ENCODE measurements at places on chromosomes 2 and 18. TPM values are rescaled to one million over a fixed set of nuclear protein-coding genes. Genes with fewer than 3 reads are reported as not detected.

Gene MYO3B
- total RNA-seq = not detected

Gene SLC30A3
- total RNA-seq = 3.4 TPM

Gene CPO
- 0.05 TPM for total RNA-seq

Gene OXER1
- total RNA-seq = not detected

All from A549 treated with AZD2906 at 1 μM for 4 hours (cell line).